Panc1 (cell line): ENCODE measurements at places on chromosomes 11 and 22. TPM values are rescaled to one million over a fixed set of nuclear protein-coding genes. Genes with fewer than 3 reads are reported as not detected.
A peak's percentile ranks its signal among the peaks of the same experiment; 100 is the strongest.

- DNase-seq, result no peak
These were observed 69.0 kb upstream of the THY1 start for GRCh38 chr11:119491753-119492510.

DNA sequence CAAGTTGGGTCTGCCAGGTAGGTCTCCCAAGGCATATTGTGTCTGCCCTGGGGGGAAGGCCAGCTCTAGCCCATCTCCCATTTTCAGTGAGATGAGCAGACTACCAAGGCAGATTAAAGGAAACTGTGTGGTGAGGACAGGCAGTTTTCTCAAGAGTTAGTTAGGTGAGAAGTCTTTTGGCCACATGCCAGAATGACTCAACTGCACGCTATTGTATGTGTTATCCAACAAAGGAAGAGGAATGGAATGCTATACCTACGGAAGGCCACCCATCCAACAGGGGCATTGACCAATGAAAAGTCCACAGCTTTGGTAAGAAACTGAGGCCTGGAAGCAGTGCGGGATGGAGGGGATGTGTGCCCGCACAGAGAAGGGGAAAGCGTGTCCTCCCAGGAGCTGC is 941.7 kb downstream of the NTM start:
- DNase-seq, result no peak

- no peak for DNase-seq
These were observed 19.6 kb downstream of the PRDM11 start for GRCh38 chr11:45165806-45166603.

- DNase-seq, result no peak
These were observed 148.7 kb upstream of the TIMP3 start for GRCh38 chr22:32652645-32653270.

GRCh38 chr11:112834277-112834755 is 126.9 kb upstream of the NCAM1 start:
- DNase-seq, result no peak

DNA sequence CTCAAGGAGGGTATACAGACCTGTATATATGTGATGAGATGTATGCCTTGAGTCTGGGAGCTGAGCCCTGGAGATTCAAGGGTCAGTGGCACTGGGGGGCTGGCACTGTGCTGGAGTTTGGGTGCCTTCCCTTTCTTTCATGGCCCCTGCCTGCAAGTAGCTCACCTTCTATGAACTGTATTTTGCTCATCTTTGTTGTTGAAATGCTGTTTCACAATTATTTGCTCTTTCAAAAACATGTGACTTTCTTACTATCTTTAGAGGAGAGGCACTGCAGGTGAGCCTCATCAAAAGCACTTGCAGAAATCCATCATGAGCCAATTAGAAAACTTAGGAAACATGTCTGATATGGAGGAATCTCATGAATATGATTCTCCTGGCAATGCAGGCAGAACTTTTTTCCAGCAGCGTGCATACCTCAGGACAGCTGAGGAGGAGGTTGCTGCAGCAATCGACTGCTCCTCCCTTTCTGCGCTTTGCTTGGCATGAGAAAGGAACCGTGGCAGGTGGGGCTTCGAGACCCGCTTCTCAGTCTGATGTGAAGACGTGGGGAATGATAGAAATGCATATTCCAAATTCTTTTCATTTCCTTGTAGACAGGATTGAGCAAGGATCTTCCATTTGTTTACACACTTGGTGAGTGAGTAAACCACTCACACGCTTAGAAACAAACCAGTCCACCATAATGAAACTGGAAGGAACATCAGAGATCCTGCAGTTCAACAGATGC is 178.4 kb upstream of the E2F8 start:
- DNase-seq, result no peak

DNA sequence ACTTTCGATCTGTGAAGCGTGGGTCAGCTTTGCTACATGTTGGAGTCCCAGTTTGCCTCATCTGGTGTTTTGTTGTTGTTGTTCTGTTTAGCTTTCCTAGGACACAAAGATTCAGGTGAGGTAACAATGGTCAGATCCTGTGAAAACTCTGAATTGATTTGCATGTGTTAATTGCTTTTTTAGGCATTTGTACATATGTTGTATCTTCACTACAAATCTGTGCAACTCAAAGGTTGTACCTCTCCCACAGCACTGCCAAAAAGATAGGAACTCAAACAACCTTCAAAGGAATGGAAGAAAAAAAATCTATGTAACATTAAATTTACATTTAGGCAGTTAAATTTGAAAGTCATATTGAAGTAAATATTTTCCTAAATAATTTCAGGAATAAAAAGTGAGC is 518.5 kb upstream of the TENM4 start:
- DNase-seq, result no peak

- no peak for DNase-seq
These were observed 19.1 kb upstream of the USP18 start for GRCh38 chr22:18130699-18131429.

DNA sequence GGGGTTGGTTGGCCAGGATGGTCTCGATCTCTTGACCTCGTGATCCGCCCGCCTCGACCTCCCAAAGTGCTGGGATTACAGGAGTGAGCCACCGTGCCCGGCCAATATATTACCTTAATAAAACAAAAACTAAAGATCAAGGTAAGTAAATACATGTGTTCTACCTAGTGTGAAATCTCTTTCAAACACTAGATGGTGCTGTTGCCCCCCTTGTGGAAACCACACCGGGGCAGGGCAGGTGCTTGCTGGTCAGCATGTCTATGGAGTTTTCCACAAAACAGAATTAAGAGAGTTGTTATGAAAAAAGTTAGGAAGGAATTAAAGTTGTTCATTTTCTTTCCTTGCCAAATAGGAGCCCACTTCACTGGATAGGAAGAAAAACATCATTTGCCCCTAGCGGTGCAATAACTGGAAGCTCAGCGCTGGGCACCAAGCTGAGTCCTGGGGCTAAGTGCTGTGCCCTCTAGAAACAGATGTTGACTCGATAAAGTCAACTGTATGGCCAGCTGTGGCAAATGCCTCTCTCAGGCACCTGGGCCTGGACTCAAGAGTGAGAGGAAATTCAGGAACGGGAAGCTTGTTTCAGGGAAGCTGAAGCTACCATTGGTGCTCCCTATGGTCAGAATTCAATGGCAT is 6.3 kb upstream of the KCNJ5 start:
- DNase-seq, result peak; percentile 69

DNA sequence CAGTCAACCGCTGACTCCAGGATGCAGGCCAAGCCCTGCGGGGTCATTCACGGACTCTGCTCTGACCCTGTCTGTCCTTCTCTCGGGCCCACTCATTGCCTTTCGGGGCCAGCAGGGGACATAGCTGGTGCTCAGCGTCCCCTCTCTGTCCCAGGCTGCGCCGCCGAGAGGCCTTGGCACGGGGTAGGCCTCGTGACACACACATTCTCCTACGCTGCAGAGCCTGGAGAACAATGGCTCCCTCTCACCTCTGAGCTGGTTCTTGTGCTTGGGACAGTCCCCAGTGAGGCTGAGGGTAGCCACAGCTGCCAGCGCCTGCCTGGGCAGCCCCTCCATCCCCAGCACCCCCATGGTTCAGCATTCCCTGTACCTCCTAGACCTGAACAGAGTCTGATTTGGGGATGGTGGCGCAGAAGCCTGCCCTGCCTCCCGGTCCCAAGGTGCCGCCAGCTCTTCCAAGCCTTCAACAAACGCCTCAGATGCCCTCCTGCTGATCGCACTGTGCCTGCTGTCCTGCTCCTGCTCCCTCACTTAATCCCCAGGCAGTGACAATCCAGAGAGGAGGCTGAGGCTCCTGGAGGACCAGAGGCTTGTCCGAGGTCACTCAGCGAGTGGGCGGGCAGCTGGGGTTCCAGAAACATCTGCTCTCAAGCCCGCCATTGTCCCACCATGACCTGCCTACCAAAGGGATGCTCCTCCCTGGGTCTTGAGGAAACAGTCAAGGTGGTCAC is 30.4 kb downstream of the DUSP8 start:
- no peak for DNase-seq

GRCh38 chr22:24426851-24427499 is 424 bp upstream of the ADORA2A start:
- DNase-seq, result no peak

GRCh38 chr11:62088331-62088933 is 35.4 kb upstream of the INCENP start:
- DNase-seq, result no peak

Gene KIF18A
- 20.8 TPM for total RNA-seq

Gene USP2
- 3.1 TPM for total RNA-seq

Gene SLC37A2
- total RNA-seq, result 0.23 TPM

Gene P2RX6
- total RNA-seq, result 0.46 TPM

Gene TMPRSS5
- total RNA-seq, result 0.85 TPM

Gene MS4A1
- 0.59 TPM for total RNA-seq
